ENCODE measurements at places on chromosomes 6 and 20.

- no peak for DNase-seq
Measured at GRCh38 chr6:31528821-31529328, at the start of gene MCCD1. Gene MCCD1 (plus strand): TSS chr6:31528962. CDS start chr6:31529015, 53 bp downstream.

DNA sequence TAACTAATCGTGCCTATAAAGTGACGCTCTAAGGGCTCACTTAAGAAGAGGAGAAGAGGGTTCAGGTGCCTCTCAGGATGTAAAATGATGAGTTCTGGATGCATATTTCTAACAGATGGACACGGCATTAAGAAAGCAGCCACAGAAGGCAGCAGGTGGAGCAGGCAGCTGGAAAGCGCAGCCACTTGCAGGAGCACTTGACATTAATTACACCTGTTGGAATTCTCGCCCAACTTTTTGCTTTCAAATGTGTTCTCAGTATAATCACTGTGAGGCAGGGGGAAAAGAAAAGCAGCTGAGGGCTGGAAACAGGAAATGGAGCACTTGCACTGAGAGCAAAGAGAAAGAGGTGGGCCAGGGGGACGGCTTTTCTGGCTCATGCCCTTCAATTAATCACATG lies 164.2 kb downstream of the NKAIN2 start:
- no peak for DNase-seq

GRCh38 chr6:131937703-131938631 lies 13.2 kb downstream of the CCN2 start:
- DNase-seq: no peak

GRCh38 chr20:31363295-31363694 lies 5.1 kb upstream of the DEFB118 start:
- DNase-seq: no peak

GRCh38 chr6:139834232-139834631 lies 459.8 kb upstream of the CITED2 start:
- no peak for DNase-seq

DNA sequence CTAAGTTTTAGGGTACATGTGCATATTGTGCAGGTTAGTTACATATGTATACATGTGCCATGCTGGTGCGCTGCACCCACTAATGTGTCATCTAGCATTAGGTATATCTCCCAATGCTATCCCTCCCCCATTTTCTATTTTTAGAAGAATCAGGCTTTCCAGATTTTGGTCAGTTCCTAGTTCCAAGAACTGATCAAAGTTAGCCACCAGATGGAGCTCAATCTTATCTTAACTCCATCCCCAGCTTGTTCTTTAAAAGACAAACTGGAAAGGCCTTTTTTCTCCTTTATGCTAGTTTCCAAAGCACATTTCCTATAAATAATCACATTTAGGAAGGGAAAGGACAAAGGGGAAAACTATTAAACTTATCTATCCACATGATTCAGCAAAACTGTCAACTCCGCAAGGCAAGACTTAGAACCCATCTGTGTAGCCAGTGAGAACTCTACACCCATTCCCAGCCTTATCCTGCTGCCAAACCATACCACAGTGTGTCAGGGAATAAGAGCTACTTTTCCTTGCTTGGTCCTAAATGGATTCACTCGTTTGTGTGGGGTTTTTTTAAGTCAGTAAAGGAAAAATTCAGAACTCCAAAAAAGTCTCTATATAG lies 22.8 kb upstream of the KHDC1 start:
- peak; percentile 44 for DNase-seq

DNA sequence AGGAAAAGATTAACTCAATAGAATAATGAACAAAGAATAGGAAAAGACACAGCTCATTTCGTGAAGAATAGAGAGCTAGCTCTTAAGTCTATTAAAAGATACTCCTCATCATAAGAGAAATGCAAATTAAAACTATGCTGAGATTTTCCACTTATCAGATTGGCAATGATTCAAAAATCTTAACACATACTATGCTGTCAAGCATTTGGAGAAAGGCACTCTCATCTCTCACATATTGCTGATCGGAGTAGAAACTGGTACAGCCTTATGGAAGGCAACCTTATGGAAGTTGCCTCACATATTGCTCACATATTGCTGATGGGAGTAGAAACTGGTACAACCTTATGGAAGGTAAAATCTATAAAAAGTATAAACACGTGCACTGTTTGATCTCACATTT lies 21.4 kb upstream of the PLAGL1 start:
- no peak for DNase-seq

- no peak for DNase-seq
Measured at GRCh38 chr6:148517470-148517869, 174.8 kb downstream of the SASH1 start.

DNA sequence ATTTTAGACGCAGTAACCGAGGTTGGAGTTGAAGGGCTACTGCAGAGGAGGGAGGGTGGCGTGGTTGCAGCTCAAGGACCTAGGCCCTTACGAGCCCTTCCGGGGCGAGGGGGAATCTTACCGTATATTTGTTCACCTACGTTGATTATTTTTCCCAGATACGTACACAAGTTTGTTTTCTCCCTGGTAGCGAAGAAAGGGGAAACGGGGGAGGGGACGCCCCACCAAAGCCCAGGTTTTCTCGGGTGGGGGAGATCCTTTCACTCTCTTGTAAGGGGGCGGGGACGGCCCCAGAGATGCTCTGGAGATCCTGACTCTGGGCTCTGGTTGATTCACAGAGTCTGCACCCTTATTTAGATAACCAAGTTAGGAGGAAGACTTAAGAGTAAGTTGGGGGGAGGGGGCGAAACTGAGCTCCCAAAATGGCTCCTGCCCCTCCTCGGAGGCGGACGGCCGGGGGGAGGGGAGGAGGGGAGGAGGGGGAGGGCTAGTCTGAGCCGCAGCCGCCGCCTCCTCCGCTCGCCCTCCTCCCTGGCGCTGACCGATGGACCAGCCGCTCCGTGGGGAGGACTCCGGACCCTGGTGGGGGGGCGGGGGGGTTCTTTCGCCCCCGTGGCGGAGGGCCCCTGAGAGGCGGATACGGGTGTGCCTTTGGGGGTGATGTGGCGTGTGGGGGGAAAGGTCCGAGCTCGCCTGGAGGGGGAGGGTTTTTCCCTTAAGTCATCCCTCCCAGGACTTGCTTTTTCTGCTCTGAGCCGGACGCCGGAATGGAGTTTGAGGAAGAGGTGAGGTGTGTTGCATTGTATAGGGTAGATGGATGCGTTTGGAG lies 2.2 kb downstream of the BRD2 start:
- DNase-seq: peak; percentile 74

DNA sequence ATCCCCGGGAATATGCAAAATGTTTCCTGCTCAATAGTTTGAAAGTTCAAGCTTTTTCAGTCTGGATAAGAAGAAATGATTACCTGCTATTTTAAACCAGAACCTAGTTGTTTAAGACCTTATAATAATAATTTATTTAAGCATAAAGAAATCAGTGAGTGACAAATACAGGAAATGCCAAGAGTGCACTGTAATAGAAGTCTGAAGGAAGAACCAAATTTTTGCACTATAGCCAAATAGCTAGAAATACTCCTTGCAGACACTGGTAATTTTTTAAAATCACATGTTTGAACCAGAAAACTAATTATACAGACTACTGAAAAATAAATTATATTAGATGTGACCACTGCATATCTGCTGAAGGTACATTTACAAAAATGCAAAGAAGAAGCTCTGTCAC lies 93.2 kb downstream of the MMS22L start:
- DNase-seq: peak; percentile 10

- DNase-seq: no peak
Measured at GRCh38 chr6:43900916-43901732, 131.1 kb downstream of the VEGFA start.

DNA sequence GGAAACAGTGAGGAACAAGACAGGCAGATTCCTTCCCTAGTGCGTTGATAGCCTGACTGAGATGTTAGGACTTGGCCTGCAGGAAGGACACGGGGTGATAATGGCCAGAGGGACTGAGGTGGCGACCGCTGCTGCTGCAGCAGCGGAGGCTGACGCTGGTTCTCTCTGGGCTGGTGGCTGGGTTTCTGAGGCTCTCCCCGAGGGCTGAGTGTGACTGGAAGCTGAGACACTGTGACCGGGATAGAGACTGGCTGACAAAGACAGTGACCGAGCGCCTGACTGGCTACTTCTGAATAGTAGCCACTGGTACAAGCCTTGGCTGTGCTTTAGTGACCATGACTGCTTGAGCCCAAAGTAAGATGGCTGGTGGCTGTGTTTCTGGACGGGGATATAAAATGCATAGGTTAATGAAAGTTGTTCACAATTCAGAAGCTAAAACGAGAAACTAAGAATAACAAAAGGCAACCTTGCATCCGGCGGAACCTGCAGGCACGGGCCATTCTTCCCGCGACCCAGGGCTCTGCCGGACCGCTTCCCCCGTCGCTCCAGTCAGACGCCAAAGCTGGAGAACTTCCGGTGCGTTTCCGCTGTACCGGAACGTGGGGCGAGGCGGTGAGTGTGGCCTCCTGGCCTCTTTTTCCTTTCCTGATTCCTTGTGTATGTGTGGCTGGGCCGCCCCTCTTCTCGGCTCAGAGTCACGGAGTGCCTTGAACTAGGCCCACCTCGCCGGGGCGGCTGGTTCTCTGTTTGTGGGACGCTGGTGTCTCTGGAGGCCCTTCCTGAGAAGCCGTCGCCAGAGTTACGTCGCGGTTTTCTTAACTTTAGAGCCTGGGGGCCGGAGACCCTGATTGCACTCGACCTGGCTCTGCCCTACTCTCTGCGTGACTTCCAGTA lies at the start of gene AAR2:
TSS of gene AAR2 (plus strand) at position 587 of the 894 bp plus-strand sequence. CDS start 3,391 bp downstream, outside the sequence.
- no peak for DNase-seq

- DNase-seq: no peak
Measured at GRCh38 chr20:50259705-50260478, 69.3 kb downstream of the CEBPB start.

GRCh38 chr6:3991941-3992340 lies 87.0 kb downstream of the FAM217A start:
- no peak for DNase-seq

GRCh38 chr6:34484899-34485298 lies 19.0 kb downstream of the PACSIN1 start:
- no peak for DNase-seq

DNA sequence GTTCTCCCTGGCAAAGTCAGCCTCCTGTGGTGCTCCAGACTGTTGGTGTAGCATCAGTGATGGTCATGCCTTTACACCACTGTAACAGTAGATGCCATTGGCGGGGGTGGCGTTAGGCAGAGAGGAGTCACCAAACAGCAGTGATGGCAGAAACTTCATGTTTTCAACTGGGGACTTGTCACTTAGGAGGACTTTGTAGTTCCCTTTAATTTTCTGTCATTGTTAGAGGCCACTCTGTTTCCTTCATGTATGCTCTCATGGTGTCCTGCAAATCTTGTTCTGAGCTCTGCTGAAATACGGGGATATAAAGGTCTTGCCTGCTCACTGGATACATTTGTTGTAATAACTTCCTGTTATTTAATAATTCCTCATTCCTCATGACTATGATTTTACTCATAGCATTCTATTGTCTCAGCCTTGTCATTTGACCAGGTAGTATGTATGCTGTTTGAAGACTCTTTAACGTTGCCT lies 4.6 kb downstream of the MAP3K4 start:
- no peak for DNase-seq

- no peak for DNase-seq
Measured at GRCh38 chr6:32370505-32370904, 1.2 kb downstream of the TSBP1 start.

- DNase-seq: no peak
Measured at GRCh38 chr6:88004707-88005106, 42.9 kb upstream of the SPACA1 start.

DNA sequence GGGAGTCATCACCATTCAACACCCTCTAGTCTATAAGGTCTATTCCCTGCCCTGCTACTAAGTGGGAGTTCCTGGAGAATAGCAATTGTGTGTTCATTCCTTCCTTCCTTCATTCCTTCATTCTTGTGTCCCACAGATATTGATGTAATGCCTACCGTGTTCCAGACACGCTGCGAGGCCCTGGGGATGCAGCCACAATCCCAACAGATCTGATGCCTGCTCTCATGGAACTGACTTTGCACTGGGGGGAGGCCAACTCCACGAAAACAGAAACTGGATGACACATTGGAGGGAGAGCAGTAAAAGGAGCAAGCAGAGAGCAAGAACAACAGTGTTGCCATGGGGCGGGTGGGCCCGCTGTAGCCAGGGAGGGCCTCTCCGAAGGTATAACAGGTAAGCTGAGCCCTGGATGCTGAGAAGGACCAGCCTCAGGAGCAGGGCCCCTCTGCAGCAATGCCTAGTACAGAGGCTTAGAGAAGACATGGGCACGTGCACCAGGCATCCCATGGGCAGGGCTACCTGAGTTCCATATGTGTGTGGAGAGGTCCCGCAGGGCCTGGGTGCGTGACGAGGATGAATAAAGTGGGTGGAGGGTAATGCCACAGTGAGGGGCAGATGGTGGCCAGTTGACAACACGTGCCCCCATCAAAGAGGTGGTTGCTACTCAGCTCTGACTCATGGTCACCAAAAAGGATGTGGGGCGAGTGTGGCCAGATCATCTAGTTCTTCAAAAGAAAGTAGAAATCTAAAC lies 173.9 kb downstream of the NFATC2 start:
- DNase-seq: no peak

GRCh38 chr6:4322846-4323309 lies 187.5 kb upstream of the ECI2 start:
- DNase-seq: no peak

GRCh38 chr6:32969685-32970412 lies 1.5 kb downstream of the BRD2 start:
- DNase-seq: peak; percentile 89

DNA sequence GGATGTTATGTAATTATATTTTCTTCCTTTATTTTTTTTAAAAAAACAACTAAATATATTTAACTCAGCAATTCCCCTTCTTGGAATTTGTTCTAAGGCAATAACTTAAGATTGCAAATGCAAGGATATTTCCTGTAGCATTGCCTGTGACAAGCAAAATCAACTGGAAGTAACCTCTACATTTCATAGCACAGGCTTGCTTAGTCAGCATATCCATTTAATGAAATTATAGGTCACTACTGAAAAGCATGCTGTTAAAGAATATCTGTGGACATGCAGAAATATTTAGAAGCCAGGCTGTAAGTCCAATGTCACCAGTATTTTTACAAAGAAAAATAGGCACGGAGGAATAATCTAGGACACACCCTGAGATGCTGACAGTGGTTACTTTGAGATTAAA lies 8.7 kb upstream of the MEP1A start:
- DNase-seq: no peak

DNA sequence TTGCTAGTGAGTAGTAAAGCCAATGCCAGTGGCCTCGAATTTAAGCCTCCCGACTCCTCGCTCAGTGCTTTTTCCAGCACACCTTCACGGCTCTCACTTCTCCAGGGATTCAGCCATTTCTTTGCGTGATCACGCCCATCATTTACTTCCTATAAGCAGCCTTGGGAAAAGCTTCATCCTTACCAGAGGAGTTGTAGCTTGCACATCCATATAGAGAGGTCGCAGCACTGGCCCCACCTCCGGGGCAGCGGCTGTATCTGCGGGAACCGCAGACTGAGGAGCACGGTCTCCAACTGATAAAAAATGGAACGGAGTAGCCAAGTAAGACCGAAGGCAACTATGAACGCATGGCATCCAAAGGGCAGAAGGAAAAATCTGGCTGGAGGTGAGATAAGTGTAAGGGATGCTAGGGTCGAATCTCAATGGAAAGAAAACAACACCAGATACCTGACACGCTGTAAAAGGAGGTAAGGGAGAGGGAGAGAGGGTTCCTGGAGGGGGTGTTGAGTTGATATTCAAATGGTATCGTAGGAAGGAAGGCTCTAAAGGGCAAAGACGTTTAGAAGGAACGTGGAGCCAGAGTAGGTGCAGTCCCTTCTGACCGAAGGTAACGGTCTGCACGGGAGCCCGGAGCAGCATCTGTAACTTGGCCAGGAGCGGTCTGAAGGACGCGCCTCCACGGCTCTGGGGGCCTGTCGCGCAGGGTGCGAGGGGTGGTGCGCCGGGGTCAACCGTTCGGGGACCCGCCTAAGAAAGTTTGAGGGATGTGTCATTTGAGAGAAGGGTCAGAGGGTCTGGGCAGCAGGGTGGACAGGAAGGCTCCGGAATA lies 640 bp downstream of the NFS1 start:
- DNase-seq: no peak

- no peak for DNase-seq
Measured at GRCh38 chr6:15987569-15987968, 141.3 kb upstream of the MYLIP start.
